ENCODE measurements at places on chromosomes 13 and 19. TPM values are rescaled to one million over a fixed set of nuclear protein-coding genes. Genes with fewer than 3 reads are reported as not detected.

DNA sequence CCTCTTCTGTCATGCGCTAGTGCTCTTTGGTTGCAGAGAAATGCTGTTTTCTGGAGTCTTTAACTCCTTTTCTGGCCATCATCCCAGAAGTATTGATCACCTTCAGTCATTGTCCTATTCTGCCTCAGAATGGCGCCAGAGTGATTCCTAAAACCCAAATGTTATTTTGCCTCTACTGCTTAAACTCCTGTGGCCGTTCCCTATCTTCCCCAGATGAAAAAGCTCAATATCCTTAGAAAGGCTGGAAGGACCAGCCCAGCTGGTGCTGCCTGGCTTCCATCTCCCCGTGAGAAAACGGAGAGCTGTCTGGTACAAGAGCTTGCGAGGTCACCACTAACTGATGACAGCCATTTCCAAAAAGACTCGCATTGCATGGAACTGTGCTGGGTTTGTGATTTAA, 179.1 kb downstream of the RBM26 start:
- DNase-seq = no peak

GRCh38 chr19:15779756-15780476, 7.5 kb upstream of the OR10H5 start:
- DNase-seq = peak; percentile 92

DNA sequence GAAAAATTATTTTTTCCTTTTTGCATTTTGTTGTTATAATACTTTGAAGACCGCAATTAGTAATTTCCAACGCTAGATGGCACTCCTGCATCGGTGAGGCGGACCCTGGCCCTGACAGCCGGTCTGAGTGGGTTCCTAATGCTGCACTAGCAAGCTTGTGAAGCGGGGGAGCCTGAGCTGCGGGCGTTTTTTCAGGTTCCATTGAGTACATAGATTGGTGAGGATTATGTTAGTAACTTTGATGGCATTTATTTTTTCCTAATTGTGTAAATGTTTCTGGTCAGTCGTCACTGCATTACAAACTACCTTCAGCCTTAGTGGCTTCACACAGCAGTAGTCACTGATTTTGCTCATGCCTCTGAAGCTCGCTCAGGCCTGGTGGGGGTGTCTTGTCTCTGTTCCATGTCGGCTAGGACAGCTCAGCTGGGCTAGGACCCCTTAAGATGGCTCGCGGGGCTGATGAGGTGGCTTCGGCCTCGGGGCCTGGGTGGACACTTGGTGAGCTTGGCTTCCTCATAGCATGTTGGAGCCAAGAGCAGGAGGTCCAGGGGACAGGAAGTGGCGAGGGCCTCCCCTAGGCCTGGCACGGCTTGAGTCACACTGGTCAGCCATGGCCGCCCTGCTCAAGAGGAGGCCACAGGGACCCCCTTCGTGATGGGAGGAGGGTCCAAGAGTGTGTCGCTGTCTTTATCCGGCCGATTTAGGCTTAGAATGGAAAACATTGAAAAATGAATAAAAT, 25.0 kb downstream of the ERCC5 start:
- no peak for DNase-seq

MAP1S gene
- 60.1 TPM for total RNA-seq
